ENCODE measurements at places on chromosomes 3 and 15.

DNA sequence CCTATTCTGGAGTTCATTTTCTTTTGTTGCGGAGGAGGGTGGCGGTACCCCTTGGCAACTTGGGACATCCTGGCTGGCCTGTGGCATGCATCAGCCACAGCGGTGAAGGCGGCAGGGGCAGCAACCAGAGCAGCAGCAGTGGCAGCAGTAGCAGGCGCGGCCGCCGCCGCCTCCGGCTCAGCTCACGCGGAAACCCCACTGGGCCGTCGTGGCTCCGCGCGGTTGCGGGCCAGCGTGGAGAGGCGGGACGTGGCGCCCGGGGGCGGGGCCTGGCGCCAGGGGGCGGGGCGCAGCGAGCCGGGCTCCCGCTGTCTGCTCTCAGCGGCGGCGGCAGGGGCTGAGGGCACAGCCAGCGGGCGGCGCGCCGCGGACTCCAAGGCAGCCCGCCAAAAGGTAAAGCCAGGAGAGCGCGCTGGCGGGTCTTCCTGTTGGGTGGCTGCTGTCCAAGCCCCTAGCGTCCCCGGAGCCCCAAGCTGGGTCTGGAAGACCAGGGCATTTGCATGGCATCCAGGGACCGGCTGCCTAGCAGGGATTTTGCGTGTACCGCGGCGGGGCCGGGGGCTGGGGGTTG is 334.4 kb upstream of the THRB start:
- no peak for DNase-seq

- no peak for DNase-seq
These were observed 50.1 kb downstream of the TMOD3 start for GRCh38 chr15:51879555-51879954.

DNA sequence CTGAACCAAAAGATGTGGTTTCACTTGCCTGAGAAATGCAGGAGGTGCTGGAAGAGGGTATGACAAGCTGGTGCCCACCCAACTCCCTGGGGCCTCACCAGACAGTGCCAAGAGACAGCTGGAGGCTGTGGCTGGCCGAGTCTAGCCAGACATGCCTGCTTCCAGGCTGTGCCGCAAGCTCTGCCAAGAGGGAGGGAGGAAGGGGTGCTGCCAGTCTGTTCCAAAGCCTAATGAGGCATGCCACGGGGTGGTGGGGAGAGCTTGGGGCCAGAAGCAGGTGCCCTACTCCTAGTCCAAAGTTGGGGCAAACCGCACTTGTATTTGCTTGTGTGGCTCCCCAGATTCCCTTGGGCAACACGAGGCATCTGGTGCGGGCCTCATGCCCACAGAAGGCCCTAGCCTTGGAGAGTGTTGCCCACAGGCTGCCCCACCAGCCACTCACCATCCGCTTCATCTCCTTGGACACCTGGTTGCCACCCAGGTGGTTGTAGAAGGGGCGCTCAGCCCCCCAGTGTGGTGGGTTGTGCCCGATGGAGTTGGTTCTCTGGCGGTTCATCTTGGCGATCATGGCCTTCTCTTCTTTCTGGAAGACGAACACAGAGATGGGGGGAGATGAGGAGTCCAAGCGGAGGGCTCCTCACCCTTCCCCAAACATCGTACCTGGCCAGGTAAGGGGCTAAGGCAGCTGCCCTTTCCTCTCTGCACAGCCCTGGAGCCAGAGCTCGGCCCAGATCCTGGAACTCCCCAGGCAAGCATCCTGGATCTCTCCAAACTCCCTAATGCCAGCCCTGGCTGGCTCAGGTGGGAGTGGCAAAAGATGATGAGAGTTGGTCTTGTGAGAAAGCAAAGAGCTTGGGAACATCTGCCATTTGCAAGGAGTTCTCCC is 123.4 kb downstream of the SEC22A start:
- no peak for DNase-seq

DNA sequence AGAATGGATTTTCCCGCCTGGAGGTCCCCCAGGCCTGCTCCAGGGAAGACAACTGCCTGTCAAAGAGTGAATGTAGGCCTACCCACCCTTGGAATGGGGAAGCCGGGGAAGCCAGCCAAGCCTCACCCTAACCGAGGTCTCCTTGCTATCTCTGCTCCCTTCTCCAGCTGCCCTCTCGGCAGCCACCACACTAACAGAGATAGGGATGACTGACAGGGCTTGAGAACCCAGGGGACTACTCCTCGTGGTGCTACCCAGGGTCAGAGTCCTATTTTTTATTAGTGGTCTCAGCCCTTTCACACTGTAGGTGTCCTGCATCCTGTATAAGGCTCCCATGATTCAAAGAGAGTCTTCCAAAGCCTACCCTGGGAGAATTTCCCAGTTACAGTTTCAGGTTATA is 160.6 kb upstream of the CHRM5 start:
- no peak for DNase-seq

DNA sequence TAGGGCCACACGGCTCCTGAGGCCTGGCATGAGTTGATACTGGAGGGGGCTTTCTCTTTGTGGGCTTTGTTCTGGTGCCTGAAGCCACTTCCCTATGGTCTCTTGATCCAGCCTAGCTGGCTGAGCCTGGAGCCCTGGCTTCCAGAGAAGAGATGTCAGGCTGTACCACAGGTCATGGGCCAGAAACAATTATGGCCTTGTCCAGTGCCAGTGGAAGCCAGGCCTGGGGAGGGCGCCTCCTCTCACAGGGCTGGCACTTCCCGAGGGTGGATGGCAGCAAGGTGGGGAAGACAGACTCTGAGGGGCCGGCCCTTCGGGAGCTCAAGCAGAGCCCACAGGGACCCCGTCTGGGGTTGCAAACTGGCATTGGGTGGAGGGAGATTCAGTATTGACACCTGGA is 34.9 kb upstream of the ACAD9 start:
- DNase-seq, result no peak
